ENCODE measurements at places on chromosomes 4 and X. TPM values are rescaled to one million over a fixed set of nuclear protein-coding genes. Genes with fewer than 3 reads are reported as not detected.
A peak's percentile ranks its signal among the peaks of the same experiment; 100 is the strongest.

DNA sequence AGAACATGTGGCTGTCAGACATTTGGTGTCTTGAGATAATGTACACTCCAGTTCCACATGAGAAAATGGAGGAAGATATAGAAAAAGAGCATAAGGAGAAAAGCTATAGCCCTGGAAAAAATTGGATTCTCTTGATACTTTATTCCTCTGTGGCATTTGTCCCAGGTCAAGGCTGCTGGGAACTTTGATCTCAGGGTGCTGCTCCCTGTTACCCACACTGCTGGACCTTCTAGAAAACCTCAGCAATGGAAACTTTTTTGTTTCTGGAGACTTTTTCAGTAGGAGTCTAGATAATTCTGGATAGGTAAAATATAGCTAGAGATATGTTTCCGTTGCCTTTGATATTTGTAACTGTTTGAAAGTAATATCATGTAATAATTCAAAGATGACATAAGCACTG lies 11.1 kb downstream of the ADH1C start:
- no peaks in the 10 kb centered on the region for H3K4me1 ChIP-seq
- H3K27ac ChIP-seq: no peak overlapping the region
- H3K4me3 ChIP-seq: no peak overlapping the region
- H3K27me3 ChIP-seq: no peaks in the 10 kb centered on the region
- no peaks in the 10 kb centered on the region for H3K36me3 ChIP-seq
- DNase-seq: no peak

- no peaks in the 10 kb centered on the region for H3K27me3 ChIP-seq
- H3K4me1 ChIP-seq: no peaks in the 10 kb centered on the region
- H3K4me3 ChIP-seq: no peak overlapping the region
- DNase-seq: peak; percentile 13
Measured at GRCh38 chr4:105859233-105859632, 36.0 kb upstream of the NPNT start.

DNA sequence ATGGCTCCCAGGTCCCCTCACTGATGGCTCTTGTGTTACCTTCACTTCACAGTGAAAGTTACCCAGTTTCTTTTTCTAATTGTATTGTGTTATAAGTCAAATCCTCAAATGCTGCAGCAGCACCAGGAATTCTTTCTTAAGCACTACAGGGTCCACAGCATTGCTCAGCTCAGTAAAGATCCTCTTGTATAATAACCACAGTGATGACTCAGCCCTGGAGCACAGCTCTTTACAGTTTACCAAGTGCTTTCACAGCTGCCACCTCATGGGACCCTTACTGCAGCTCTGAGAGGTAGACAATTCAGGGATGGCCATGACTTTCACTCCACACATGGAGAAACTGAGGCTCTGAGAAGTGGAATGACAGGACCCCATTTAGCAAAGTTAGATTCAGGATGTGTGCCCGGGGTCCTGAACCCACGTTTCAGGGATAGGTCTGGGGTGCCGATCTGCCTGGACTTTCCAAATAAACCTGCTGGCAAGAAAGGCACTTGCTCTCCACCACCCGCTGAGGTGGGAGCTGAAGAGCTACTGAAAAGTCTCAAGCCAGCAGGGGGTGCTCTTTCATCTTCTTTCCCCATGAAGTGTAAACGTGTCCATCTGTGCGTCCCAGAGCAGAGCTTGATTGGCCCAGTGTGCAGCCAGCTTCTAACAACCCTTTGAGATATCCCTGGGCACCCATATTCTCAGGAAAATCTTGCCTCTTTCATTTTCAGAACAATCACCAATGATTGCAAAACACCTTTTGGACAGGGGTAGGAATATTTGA lies 35.7 kb upstream of the GABRQ start:
- H3K4me1 ChIP-seq: no peaks in the 10 kb centered on the region
- H3K4me3 ChIP-seq: no peak overlapping the region
- H3K36me3 ChIP-seq: no peaks in the 10 kb centered on the region
- H3K27me3 ChIP-seq: no peaks in the 10 kb centered on the region

The GALNTL6 gene
- polyA plus RNA-seq: not detected

- no peaks in the 10 kb centered on the region for H3K27me3 ChIP-seq
- H3K36me3 ChIP-seq: no peaks in the 10 kb centered on the region
- H3K27ac ChIP-seq: no peak overlapping the region
Measured at GRCh38 chrX:40310016-40310415, 212.3 kb upstream of the BCOR start.

The HERC3 gene
- 6.2 TPM for polyA plus RNA-seq

All from HepG2 (cell line).